ENCODE measurements at places on chromosomes 11 and 22.

DNA sequence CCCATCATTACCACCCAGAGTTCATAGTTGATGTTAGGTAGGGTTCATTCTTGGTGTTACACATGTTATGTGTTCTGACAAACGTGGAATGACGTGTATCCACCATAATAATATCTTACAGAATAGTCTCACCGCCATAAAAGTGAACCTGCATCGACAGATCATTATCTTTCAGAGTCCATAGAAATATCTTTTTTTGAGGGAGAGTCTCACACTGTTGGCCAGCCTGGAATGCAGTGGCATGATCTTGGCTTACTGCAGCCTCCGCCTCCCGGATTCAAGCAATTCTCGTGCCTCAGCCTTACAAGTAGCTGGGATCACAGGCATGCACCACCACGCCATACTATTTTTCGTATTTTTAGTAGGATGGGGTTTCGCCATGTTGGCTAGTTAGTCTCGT lies 113.9 kb downstream of the BCR start:
- no peak for DNase-seq

GRCh38 chr11:108097179-108097578 lies 24.2 kb upstream of the ACAT1 start:
- DNase-seq, result no peak

DNA sequence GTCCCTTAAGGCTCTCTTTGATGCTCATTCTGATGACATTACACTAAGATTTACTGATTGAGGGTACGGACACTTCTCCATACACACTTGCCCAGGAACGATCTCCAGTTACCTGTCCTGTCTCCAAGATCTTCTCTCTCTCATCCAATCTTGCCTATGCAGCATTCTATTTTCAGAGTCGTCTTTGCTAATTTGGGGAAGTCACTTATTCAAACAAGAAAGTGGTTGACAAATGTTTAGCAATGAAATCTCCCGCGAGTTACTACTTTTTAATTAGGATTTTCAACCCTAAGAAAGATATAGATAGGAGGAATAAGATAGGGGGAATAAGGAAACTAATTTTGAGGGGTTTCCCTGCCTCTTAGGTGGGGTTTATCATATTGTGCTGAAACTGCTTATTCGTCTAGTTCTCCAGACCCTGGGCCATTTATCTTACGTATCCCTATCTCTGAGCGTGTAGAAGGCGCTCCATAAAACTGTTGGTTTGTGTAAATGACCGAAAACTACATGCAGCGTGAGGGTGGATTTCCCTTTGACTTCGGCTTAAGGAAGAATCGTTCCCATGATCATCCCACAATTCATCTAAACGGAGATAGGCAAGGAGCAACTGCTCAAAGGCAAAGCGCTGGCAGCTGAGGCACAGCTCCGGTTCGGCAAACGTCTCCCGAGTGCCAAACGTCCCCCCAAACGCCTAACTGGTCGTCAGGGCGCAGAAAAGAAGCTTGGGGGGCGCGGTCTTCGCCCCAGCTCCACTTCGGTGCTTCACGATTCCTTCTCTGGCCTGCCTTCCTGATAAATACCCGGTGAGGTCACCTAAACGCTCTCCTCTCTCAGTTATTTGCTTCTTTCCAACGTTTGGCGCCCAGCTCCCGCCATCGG lies 804 bp downstream of the APIP start:
- DNase-seq, result no peak

- DNase-seq, result no peak
These were observed 11.6 kb downstream of the TOP3B start for GRCh38 chr22:21970800-21971617.

DNA sequence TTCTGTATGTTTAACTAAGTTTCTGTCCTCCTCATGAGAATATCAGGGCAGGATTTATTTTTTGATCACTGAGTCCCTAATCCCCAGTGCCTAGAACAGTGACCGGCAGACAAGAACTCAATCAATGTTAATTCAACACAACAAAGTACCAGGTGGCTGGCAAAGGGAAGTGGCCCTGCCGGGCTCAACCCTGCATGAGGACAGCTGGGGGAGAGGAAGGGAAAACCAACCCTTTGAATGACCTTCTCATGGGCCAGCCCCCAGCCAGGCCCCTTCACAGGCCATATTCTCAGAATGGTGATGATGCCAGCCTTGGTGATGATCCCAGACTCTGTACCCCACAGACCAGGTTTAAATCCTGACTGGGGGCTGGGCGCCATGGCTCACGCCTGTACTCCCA lies 1.4 kb upstream of the MFNG start:
- no peak for DNase-seq

DNA sequence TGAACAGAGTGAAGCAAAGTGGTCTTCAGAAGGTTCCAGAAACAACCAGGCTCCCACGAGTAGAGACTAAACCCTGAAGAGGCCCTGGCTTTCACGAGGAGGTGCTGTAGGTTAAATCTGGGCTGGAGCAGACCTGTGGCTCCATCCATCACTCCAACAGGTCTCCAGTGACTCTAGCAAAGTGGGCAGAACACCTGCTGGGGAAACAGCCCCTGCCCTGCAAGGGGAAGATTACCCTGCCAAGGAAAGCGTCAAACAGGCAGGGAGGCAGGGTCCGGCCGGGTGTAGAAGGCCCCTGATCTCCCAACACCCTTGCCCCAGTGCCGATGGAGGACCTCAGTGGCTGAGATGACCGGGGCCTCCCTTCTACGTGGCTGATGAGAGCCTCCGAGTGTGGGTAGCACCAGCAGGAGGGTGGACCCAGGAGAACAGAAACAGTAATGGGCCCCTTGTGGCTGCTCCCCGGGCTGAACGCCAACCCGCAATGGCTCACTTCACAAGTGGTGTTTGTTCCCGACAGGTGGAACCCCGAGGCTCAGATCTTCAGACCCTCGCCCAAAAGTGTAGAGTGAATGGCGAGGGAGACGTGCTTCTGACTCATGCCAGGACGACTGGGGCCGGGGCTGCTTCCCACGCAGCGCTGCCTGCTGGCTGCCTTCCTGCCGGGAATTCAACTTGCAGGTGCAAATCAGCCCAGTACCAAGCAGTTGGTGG lies 112.0 kb downstream of the SHANK2 start:
- no peak for DNase-seq

GRCh38 chr11:75349521-75350116 lies 1.8 kb downstream of the ARRB1 start:
- DNase-seq, result no peak

GRCh38 chr11:133519560-133519959 lies 12.7 kb downstream of the OPCML start:
- DNase-seq, result no peak

DNA sequence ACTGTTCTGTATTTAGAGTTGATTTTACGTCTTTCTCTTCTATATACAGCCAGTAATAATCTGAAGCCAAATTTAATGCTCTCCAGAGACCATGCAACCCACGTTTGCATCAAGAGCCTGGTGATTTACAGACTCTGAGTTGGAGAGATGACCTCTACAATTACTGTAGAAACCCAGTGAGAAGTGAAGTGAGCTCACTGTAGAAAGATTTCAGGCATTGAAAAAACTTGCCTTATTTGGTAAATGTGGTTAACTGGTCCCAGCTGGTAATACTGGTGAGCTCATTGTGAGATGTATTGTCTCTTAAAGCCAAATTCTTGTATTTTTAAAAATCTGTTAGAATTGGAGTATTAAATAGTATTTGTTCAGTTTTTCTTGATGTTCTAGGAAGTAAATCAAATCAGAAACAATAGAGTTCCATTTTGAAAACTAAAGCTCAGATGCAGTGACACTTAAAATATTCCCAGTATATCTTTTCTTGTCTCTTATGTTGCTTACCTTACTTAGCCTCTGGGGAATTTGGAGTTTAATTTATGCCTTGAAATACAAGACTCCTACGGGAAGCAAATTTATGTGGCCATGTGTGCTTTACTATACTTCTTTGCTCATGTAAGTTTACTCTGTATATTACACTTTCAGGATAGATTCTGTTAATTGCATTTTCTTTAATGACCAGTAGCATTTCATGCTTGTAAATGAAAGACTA lies 189.9 kb downstream of the ARHGAP42 start:
- no peak for DNase-seq

DNA sequence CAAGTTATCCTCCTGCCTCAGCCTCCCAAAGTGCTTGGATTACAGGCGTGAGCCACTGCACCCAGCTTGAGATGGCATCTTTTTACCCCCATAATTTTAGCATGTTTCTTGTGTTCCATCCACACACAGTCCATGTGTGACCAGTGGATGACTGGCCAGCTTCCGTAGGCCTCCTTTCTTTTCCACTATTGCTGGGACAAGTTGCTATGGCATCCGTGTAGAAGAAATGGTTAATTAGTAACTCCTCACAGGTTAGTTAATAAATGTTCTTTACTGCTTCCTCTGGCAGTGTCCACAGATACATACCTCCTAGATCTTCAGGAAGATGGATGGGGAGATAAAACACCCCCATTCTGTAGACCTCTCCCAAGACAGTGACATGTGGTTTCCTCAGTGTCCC lies 154.3 kb upstream of the RASSF10 start:
- DNase-seq, result no peak

- DNase-seq, result no peak
These were observed 37.1 kb downstream of the SHISAL1 start for GRCh38 chr22:44275631-44275995.

GRCh38 chr11:22699388-22699787 lies 33.0 kb downstream of the GAS2 start:
- DNase-seq, result no peak

- DNase-seq, result no peak
These were observed 245.7 kb downstream of the ST3GAL4 start for GRCh38 chr11:126601136-126601535.

- DNase-seq, result no peak
These were observed 93.9 kb upstream of the PITPNB start for GRCh38 chr22:28012832-28013460.

GRCh38 chr11:119666061-119666460 lies 62.9 kb downstream of the NECTIN1 start:
- no peak for DNase-seq

- no peak for DNase-seq
These were observed 25.1 kb downstream of the RPL27A start for GRCh38 chr11:8707541-8708191.

- DNase-seq, result no peak
These were observed 11.1 kb downstream of the TXN2 start for GRCh38 chr22:36470162-36470993.

GRCh38 chr11:12771875-12772274 lies 97.7 kb downstream of the TEAD1 start:
- DNase-seq, result no peak

- DNase-seq, result no peak
These were observed 22.3 kb downstream of the VPS37C start for GRCh38 chr11:61138935-61139334.

Measured in esophagus squamous epithelium (tissue), 5 donors.